ENCODE measurements at places on chromosomes 4 and X.

GRCh38 chr4:3342182-3342854 lies 49.5 kb downstream of the RGS12 start:
- no peak for DNase-seq

DNA sequence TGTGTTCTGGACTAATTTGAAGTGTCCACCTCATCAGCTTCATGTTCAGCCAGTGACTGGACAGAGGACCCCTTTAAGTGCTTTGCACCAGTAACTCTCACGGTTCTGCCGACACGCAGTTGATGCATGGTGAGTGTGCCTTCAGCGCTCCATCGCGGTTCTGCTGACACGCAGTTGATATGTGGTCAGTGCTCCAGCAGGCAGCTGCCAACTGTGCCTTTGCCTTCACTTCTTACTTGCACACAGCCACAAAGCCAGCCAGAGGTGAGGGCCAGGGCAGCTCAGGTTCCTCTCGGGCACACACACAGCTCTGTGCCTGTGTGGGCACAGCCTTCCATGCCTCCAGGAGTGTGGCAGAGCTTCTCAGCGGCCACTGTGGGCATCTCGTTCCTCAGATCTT lies 12.4 kb downstream of the NKX1-1 start:
- DNase-seq, result no peak

- DNase-seq, result no peak
Measured at GRCh38 chrX:116142976-116143375, 27.6 kb upstream of the AGTR2 start.

- peak; percentile 69 for DNase-seq
Measured at GRCh38 chr4:7802093-7802726, 137.5 kb downstream of the AFAP1 start.

DNA sequence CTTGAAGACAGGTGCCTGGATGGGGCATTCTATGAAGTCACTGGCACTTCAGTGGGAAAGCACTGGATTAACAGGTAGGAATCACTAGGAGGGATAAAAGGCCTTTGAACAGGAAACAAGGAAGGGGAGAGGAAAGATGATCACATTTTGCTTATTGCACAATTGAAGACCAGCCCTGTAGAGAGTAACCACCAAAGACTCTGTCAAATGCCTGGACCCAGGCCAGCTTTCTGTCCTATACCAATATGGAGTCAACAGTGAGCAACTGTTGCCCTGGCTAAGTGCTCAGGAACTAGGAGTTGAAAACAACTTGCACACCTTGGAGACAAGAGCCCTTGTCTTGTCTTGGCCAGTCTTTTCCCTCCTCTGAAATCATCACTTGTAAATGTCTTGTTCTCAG lies 14.1 kb upstream of the RTL3 start:
- DNase-seq, result no peak

DNA sequence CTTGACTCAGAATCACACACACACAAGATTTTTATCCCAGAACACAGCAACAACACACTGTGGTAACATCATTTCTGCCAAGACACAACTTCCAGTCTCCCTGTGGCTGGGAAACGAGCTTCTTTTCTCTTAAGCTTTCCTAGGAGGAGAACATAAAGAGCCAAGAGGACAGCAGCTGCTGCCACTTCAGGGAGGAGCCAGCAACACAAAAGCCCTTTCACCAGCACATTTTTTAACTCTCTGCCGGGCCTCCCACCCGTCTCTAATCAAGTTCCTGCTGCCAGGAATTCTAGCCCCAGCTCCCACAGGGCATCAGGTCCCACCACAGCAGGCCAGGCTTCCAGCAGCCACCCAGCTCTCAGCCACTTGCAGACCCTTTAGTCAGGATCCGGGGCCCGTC lies 22.4 kb downstream of the FAT1 start:
- DNase-seq, result no peak

DNA sequence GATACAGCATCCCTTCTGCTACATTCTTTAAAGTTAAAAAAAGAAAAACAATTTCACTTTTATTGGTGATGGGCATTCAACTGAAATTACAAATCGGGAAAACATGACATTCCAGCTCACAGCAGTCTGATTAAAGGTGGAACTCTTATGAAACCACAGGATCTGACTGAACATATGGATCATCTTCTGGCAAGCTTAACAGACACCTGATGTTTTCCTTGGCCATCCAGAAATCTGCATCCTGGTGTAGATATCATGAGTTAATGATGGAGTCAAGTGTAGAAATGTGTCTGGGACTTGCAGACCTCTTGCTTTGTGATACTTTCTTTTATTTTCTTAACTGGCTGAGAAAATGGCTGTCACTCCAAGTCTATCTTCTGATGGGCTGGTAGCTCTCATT lies 167.9 kb downstream of the CBR4 start:
- DNase-seq, result no peak
